Stimulated activated CD8-positive, alpha-beta memory T cell treated with anti-CD3 and anti-CD28 coated beads, Interleukin-4, amount 100 ng/mL, for 4 hours (primary cell): ENCODE measurements at places on chromosomes 2 and 18.

DNA sequence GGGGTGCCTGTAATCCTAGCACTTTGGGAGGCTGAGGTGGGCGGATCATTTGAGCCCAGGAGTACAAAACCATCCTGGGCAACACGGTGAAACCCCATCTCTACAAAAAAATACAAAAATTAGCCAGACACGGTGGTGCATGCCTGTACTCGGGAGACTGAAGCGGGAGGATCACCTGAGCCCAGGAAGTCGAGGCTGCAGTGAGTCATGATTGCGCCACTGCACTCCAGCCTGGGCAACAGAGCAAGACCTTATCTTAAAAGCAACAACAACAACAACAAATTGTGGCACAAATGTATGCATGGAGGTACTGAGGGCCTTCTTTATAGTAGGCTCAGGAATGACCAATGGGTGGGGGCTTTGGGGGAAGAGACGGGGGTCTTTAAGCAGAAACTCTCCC is 38.5 kb downstream of the HPCAL1 start:
- DNase-seq = no peak

DNA sequence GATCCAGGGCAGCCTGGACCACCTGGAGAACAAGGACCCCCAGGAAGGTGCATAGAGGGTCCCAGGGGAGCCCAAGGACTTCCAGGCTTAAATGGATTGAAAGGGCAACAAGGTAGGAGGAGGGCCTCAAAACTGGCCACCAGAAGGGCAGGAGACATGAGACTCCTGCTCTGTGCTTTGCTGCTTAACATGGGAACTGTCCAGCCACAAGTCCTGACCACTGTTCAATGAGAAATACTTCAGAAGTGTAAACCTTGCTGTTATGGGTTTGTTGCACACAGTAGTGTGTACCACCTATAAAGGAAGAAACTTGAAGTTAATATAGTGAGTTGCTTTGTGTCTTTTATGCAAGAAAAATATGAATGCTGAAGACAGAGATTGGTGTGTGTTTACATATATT is 44.2 kb upstream of the MFF start:
- DNase-seq = no peak

GRCh38 chr2:85393836-85394235 is 16.3 kb downstream of the CAPG start:
- no peak for DNase-seq

- DNase-seq = no peak
These were observed 4.7 kb downstream of the CD226 start for GRCh38 chr18:69943021-69943420.

GRCh38 chr2:152176113-152176714 is 651 bp upstream of the STAM2 start:
- DNase-seq = no peak

DNA sequence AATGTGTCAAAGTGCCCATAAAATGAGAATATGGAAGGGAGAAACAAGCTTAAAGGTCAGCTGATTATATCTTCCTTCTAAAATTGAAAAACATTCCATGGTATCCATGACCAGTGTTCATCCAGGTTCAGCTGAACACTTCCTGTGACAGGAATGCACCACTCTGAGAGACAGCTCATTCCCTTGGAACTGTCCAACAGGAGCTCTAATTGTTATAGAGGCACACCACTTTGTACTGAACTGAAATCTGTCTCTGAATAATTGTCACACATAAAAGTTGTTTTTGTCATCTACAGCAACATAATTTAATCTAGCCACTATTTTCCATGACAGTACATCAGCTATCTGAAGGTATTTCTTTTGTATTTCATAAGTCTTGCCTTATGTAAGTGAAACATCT is 195.9 kb upstream of the ZNF804A start:
- DNase-seq = no peak

- no peak for DNase-seq
These were observed 39.5 kb upstream of the GMCL1 start for GRCh38 chr2:69789772-69790600.

- DNase-seq = no peak
These were observed 5.4 kb upstream of the KCNE4 start for GRCh38 chr2:223046470-223047040.
